ENCODE measurements at places on chromosomes 5 and 9.

- DNase-seq: no peak
Observed at GRCh38 chr9:126327006-126327713, 531 bp downstream of the MVB12B start.

DNA sequence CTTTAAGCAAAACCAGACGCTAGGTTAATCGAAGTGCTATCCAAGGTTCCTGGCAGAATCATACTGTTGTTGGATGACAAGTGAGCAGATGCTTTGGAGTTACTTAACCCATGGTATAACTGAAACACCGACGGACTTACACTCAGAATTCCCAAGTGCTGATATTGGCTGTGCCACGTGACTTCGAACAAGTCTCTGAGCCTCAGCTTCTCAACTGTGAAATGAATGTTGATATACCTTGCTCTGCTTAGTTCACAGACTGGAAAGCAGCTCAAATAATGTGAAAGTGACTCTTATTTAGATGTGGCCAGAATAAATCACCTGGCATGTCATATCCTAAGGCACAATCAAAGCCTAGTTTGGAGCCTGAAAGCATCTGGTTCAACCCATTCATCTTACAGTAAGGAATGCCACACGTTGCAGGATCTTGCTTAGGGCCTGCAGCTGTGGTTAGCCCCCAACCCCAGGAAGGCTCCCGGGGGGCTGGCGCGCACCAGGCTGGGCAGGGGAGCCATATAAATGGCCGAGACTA lies 759 bp downstream of the GEMIN5 start:
- DNase-seq: no peak

- no peak for DNase-seq
Observed at GRCh38 chr5:102932781-102933180, 177.7 kb downstream of the PAM start.

DNA sequence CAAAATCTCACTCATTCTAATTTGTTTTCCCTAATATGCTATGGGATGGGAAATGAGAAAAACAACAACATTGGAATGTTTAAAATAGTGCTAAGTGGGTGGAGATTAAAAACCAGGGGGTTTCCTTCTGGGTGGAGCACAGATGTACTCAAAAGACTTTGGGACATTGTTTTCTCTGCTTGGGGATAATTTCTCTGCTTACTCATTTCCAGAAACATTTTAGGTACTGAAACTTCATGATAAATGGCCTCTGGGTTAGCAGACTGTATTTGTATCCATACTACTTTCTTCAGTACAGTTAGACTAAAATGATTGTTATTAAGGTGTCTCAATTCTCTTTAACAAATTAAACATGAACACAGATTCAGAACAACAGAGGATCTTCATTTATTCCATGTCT lies 17.4 kb downstream of the ELOVL7 start:
- no peak for DNase-seq

DNA sequence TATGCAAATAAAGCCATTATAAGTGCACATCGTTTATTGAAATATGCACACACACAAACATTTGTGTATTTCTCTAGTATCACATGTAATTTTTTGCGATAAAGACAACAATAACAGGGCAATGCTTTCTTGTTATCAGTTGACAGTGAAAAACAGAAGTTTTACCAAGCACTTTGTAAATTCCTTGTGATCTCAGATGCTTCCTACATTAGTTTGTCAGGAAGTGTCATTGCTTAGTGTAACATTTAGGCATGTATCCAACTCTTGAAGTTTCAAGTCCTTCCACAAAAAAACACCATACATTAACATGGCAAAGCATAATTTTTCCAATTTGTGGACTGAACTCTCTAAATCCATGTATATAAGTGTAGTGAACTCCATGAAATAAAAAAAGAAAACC lies 46.4 kb downstream of the MOCS2 start:
- no peak for DNase-seq

- DNase-seq: no peak
Observed at GRCh38 chr9:22056402-22056801, 47.3 kb upstream of the CDKN2B start.

DNA sequence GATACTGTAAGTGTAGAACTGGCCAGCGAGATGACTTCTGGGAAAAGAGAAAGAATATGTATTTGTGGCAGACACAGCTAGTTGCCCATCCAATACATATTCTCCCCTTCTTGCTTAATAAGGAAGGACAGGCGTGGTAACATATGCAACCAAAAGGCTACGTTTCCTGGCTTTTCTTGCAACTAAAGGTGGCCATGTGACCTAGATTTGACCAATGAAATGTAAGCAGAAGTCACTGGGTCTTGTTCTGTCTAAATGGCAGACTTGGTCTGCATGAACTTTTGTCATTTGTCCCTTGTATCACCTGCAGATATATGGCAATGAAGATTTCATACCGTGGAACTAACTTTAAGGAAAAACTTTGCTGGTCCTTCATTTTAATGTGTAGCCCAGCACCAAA lies 183.8 kb downstream of the CDH12 start:
- no peak for DNase-seq

DNA sequence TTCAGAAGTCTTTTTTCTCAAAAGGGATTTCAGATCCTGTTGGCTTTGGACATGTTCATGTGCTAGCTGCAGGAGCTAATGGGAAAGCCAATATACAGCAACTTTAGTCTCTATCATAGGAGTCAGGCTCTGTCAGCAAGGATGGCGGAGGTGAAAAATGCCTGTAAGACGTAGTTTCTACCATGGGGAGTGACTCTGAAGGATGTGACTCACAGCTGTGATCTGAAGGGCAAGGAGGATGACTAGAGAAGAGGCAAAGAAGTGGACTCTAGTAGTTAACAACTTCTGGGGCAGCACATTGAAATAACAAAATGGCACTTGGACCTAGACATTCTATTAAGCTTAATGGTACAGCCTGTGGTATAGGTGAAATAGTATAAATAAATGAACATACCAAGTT lies 3.1 kb upstream of the NDUFS4 start:
- no peak for DNase-seq

DNA sequence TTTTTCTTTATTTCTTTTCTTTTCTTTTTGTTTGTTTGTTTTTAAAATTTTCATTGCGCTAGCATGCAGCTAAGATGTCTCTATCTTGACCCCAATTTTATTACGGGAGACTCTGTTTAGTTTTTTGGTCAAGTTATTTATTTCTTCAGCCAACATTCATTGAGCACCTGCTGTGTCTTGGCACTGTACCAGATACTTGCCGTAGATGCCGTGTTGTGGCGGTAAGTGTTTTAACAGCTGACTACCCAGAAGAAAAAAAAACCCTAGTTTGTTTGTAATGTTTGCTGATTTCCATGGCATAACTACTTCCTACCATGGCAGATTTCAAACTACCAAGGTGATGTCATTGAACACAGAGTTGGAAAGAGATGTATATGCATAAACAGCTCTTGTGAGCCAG lies 65.0 kb downstream of the UGCG start:
- no peak for DNase-seq

GRCh38 chr5:1732238-1732941 lies 67.2 kb downstream of the MRPL36 start:
- no peak for DNase-seq

DNA sequence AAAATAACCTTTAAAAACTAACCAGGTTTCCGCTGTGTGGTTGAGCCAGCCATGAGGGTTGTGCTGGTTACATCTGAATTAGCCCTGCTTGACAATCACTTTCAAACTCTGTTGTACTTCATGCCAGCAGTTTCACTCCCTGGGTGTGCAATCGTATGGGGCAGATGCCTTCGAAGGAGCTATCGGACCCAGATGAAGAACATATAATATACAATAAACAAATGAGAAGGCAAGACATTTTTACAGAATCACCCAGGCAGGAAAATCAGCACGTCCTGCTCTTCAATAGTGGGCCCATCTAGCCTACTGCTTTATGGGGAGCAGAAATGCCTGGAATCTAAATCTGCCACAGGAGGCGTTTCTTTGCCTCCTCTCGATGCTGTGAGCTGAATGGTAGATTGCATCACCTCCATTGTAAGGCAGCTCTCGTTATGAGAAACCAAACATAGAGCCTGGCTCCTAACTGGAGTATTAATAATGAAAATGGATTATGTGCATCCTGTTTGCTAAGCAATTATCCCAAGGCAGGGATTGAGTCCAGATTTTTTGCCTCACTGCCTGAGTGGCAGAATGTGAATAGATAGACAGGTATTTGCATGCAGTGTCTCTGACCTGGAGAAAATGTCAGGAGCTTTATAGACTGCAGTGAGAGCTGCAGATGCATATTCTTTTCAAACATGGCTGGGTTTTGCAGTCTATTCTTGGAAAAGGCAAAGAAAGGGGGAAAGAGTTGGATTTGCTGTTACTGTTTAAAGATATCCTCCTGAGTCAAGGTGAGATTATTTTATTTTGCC lies 143.3 kb upstream of the SMARCA2 start:
- no peak for DNase-seq

- DNase-seq: no peak
Observed at GRCh38 chr5:79827159-79827629, 137.6 kb downstream of the CMYA5 start.

- DNase-seq: no peak
Observed at GRCh38 chr5:81835814-81836367, 85.0 kb upstream of the SSBP2 start.

DNA sequence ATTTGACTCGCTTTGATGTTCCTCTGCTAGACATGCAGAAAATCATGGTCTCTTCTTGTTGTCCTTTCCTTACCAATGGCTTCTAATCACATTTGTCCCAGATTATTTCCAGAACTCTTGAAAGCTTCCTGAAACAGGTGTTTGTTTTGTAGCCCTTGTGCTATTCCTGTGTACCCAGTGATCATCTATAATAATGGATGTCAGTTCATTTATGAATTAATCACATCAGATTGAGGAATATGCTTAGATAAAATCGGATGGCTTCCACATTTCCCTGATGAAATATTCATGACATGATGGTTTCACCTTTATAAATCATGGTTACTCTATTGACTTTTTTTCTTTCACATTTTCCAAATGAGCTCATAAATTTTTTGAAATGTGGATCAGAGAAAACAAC lies 359.0 kb upstream of the DMAC1 start:
- DNase-seq: no peak

GRCh38 chr5:137400571-137400970 lies 98.6 kb downstream of the SPOCK1 start:
- DNase-seq: no peak

GRCh38 chr5:141040093-141040770 lies 10.9 kb upstream of the PCDHB1 start:
- no peak for DNase-seq

DNA sequence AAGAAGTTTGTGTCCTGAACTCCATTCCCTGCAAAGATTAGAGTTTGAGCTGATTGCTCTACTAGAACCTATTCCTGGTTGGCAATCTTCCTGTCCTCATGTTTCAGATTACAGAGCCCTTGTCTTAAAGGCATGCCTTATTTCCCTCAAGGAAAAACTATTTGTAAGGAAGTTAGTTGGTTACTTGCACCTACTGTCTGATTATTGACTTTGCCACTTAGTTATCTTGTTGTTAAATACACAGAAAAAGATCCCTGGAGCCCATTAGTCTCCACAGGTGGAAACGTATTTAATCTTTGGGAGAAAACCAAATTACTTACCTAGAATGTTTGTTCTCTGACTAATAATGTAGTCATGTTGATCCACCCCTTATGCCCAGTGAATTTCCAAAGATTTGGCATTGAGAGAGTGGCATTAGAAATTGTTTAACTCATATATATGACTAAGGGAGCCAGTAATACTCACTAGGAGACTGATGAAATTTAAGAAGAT lies 132.3 kb upstream of the ELL2 start:
- no peak for DNase-seq

DNA sequence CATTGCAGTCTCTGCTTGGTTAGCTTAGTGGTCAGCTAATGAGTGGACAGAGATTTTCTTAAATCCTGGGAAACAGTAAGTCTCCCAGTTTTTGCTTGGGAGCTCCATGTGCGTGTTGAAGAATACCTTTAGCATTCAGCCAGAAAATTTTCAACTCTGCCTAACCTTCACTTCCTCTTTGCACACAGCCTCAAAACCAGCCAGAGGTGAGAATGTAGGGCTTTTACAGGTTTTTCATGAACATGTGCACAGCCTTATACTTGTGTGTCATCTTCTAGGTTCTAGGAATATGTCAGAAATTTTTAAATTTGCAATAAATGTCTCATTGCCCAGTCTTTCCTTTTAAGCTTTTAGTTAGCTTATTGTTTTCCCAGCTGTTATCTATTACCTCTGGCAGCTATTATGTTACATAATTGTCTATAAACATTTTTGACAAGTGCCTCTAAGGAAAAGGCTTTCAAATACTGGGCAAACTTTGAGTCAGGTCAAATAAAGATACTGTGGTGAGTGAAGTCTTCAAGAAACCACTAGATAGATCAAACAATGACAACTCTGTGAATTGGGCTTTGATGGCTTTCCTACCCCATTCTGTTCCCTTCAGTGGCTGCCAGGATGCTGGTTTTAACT lies 12.7 kb downstream of the ADGRV1 start:
- DNase-seq: no peak

- no peak for DNase-seq
Observed at GRCh38 chr9:99663856-99664255, 157.8 kb upstream of the NR4A3 start.

- DNase-seq: no peak
Observed at GRCh38 chr5:158979749-158980521, 119.8 kb downstream of the EBF1 start.

DNA sequence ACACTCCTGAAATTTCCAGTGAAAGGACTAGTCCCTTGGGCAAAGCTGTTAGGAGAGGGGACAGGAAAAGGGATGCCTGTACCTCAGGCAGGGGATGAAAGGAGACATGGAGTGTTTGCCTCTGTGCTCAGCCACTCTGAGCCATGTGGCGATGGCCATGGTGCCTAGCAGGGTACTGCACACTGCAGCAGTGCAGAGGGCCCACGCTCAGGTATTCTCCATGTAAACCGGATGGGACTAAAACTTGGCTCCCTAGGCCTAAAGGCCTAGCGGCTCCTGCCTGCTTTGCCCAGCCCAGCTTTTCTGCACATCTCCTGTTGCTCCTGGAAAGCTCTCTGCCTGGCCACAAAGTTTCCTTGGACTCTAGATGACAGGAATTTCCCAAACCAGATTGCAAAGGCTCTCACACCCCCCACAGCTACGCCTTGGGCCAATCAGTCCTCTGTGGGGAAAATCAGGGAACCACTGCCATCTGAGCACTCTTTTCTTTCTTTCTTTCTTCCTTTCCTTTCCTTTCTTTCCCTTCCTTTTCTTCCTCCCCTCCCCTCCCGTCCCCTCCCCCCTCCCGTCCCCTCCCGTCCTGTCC lies 44.3 kb downstream of the HABP4 start:
- no peak for DNase-seq

DNA sequence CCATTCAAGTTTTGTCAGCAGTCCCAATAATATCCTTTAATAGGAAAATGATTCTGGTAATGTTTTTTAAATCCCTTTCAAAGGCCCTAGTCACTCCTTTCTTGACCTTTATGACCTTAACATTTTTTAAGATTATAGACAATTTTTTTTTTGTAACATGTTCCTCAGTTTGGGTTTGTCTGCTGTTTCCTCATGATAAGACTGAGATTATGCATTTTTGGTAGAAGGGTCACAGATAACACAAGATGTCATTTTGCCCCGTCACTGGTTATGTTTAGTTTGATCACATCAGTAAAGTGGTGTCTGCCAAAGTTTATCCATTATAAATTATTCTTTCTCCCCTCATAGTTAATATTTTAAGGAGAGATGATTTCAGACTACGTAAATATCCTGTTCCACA lies 16.0 kb upstream of the PTPDC1 start:
- no peak for DNase-seq

Data from activated CD8-positive, alpha-beta memory T cell treated with anti-CD3 and anti-CD28 coated beads for 48 hours (primary cell).